ENCODE measurements at places on chromosomes 6 and 20.

- no peak for DNase-seq
These were observed 79.5 kb downstream of the CD83 start for GRCh38 chr6:14197118-14197517.

DNA sequence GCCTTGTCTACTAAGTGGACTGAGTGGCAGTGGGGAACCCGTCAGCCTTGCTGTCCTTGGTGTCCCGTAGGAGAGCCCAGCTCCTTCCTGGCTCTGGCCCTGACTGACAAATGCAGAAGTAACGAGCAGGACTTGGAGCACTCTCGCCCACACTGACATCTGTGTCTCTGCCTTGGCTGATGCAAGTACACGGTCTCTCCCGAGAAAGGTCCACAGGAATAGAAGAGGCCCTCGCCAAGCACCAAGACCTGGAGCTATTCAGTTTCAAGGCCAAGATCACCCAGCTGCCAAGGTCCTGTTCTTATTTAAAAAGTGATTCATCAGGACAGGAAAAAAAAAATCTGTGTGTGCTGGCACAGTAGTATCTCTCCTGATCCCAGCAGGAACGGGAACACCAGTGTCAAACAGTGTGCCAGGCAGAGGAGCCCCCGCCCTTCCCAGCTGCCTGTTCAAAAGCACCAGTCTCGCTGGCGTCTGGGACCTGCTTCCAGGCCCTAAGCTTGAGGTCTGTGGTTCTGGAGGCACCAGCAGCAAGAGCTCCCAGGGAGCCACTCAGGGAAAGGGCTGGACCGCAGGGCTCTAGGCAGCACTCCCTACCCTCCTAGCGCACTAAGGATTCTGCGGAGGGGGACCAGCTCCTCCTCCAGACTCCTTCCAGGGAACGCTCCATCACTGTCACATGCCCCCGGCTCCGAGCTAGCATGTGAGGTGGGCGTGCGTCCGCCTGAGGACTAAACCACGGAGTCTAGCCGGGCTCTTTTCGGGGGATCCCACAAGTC, 376.9 kb downstream of the RNGTT start:
- peak; percentile 50 for DNase-seq

- no peak for DNase-seq
These were observed 121.4 kb upstream of the NUP153 start for GRCh38 chr6:17828149-17828548.

GRCh38 chr6:26329763-26330511, 35.1 kb upstream of the BTN3A2 start:
- peak; percentile 39 for DNase-seq

All from AG10803 (cell line).